Fibroblast of the conjunctiva (primary cell): ENCODE measurements at places on chromosomes 11 and 22.

- no peak for DNase-seq
These were observed 2.4 kb upstream of the TTC36 start for GRCh38 chr11:118524757-118525470.

DNA sequence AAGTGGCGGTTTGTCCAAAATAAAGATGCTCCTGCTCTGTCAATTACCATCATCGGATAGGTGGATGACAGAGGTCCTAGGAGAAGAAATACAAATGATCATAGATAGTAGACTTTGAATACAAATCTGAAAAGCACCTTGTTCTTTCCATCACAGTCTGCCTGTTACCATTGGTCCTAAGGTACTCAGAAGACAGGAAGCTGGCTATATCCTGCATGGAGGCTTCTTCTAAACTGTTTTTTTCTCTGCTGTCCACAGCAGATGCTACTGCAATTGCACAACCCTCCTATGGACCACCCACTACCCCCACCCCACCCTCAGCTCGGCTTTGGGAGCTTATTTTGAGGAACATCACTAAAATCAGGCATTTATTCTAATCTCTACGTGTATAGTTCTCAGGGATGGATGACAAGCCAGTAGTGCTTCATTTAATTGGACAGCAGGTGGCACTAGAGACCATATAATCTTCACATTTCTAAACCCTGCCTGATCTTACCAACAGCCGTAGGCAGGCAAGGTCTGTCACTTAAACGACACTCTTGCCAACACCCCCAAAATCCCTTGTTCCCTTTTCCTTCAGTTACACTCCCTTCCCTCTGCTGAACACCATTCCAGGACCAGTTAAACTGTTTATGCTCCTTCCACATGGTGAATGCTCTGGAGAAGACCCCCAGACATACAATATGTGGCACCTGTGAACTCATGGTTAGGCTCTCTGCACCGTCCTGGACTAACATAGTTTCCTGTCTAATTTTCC lies 6.6 kb upstream of the PTS start:
- DNase-seq, result peak; percentile 77

DNA sequence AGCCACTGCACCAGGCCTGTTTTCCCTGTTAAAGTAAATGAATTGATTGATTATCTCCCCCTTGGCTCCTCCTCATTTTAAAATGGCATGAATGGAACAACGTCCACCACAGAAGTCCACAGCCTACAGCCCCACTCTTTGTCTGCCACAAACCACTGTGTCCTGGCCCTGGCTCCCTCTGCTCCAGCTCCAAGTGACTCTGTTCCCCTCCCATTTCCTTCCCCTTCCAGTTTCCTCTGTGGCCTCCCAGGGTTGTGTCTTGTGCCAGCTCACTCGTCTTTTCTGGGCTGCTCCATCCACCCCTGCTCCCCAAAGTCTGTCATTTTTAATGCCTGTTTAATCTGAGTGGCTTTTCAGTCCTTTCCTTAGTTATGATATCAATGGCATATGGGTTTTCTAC lies 52.4 kb upstream of the CD5 start:
- no peak for DNase-seq

- DNase-seq, result no peak
These were observed 168.9 kb upstream of the CHORDC1 start for GRCh38 chr11:90391756-90392155.

DNA sequence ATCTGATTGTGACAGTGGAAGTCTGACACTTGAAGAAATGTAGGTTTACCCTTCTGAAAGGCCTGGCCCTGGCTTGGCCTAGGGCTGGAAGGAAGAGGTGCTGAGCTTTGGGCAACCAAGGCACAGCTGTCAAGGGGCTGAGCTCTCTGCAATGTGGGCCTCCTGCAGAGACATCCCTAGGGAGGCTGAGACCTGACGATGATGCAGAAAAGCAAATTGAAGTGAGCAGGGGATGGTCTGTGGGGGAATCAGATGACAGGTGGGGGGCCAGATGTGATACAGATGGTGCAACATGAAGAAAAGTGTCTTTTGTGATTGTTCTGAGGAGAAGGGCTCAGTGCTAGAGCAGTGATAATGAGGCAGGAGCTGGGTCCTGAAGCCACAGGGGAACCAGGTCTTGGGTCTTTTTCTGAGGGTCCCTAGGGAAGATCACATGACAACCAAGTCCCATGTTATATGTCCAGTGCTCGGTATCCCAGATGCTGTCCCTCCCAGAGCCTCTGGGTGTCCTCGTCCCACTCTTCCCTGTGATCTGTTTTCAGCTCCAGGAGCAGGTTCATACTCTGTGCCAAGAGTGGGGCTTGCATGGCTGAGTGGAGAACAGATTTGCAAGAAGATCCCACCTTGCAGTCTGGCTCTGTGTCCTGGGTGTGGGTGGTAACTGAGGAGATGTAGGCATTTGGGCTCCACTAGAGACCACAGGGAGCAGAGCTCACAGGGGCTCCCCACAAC lies 79.9 kb upstream of the VPREB1 start:
- DNase-seq, result no peak

GRCh38 chr11:108926171-108926840 lies 261.4 kb downstream of the DDX10 start:
- no peak for DNase-seq

DNA sequence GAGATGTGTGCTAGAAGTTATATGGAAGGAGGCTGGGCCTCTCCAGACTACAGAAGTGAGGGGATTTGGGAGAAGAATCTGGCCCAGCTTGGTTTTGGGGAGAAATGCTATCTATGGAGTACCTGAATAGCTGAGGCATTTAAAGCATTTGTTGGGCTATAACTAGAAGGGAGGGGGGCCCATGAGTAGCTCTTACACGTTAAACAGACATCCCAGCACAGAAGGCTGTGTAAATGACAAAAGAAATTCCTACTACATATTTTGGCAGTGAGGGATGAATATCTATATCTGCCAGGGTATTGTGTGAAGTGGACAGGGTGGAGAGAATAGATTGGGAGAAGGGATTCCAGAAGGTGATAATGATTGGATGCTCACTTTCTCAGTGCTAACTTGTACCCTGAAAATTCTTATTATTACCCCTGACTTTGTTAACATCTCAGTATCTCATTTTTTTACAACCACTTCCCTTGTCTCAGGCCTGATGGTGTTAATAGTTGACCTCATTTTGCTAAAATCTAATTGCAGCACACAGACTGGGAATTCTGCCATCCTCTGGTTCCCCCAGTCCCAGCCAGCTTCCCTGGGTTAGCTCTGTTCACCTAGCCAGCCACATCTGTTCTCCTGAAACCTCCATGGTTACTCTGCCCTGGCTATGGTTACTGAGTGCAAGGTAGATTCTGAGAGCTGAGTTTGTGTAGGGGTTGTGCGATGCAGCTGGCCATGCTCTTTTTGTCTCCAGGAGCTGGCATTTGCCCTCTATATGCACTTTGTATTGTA lies 28.8 kb upstream of the RRM1 start:
- no peak for DNase-seq

DNA sequence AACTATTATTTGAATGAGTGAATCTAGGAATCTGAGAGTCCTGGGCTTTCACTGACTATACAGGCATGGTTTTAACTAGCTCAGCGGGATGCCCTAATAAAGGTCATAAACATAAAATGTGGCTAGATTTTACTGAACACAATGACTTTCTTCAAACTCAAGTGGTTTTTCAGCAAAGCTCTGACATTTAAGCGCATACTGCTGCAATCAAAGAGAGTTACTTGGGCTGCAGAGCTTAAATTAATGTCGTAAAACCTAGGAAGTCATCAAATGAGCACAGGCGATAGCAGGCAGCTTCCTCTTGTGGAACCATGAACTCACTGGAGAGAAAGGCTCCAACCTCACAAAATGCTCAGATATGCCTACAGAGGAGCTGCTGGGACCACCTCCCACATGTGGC lies 6.7 kb downstream of the CSNK2A3 start:
- no peak for DNase-seq

- no peak for DNase-seq
These were observed 24.4 kb downstream of the METTL15 start for GRCh38 chr11:28132548-28132947.

DNA sequence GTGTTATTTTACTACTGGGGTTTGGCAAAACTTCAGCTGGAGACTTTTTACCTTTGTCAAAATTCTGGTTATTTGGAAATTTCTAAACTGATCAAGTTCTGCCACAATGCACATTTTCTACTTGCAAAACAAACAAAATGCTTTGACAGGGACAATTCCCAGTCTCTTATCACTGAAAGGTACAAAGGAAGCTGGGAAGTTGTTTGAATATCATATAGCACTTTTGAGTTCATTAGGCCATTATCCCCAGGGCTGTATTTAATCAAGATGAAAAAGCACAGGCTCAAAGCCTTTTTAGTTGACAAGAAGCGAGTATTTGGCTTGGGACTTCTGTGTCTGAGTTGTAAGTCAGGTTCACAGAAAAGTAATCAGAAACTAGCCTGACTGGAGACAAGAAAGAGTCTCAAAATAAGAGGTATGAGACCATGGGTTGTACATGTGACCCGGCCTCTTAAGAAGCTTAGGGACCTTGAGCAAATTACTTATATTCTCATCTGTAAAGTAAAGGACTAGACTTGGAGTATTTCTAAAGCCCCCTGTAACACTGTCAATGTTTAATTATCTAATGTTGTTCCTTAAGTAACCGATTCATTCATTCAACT lies 2.9 kb upstream of the HORMAD2 start:
- no peak for DNase-seq

DNA sequence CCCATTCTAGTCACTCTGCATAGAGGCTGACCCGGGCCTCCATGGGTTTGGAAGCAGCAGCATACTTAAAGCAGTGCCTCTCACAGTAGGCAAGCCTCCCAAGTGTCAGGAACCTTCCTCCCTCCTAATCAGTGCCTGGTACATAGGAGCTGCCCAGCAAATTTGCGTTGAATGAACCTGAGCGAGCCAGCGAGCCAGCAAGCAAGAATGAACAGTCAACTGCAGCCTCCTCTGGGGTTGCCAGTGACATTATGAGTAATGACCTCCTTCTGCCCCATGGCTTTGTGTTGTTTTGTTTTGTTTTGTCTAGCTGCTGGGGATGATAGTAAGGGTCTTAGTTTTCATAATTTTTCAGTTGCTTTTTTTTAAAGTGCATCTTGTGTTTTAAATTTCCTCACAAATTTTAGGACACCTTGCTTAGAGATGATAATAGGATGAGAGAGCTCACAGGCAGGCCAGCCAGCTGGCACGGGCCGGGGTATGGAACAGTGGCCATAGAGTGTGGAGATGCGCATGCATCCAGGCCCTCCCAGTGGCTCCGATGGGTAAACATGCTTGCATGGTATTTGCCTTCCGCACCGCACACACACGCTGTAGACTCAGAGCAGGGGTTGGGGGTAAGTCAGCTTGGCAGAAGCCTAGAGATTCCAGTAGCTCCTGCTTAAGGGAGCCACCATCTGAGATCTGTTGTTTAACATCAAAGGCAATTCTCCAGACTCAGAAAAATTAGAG lies 36.1 kb downstream of the TTC12 start:
- no peak for DNase-seq

- no peak for DNase-seq
These were observed 18.8 kb upstream of the SUN2 start for GRCh38 chr22:38774496-38775166.

GRCh38 chr11:1935156-1936071 lies 11.7 kb upstream of the MRPL23 start:
- no peak for DNase-seq

DNA sequence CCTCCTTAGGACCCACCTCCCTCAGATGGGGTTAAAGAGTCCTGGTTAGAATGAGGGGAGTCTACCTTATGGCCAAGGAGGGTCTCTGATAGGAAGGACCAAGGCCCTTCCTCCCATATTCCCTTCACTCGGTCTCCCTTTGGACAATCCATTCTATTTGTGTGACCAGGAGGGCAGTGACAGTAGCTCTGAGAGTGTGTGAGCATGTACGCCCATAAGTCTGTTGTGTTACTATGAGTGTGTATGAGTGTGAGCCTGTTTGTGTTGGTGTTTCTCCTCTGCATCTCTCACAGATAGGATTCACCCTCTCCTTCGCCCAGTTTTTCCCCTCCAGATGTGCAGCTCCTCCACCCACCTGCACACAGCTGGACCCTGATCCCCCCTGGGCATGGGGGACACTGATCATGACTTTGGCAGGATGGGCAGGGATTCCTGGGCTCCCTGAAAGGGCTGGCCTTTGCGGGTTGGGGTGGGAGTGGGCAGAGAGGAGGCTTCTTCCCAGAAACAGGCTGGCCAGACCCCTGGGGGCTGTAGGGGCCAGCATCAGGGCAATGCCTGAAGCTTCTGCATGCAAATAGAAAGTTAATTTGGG lies 14.5 kb downstream of the PHLDB1 start:
- DNase-seq, result no peak

- peak; percentile 5 for DNase-seq
These were observed 4.7 kb downstream of the DDIAS start for GRCh38 chr11:82906236-82906635.

DNA sequence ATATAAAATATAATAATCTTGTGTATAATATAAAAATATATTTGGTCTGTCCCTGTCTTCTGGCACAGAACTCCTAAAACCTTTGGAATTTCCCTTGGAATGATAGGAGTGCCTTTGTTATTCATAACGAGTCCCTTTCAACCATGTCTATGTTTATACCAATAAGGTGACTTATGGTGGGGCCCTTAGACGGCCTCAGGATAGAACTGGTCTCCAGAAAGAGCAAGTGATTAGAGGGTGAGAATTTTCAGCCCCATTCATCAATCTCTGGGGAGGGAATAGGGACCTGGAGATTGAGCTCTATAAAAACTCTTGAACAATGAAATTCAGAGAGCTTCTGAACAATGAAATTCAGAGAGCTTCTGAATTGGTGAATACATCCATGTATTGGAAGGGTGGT lies 18.4 kb upstream of the PICALM start:
- no peak for DNase-seq

- no peak for DNase-seq
These were observed 2.8 kb upstream of the TRIM3 start for GRCh38 chr11:6476571-6476970.

DNA sequence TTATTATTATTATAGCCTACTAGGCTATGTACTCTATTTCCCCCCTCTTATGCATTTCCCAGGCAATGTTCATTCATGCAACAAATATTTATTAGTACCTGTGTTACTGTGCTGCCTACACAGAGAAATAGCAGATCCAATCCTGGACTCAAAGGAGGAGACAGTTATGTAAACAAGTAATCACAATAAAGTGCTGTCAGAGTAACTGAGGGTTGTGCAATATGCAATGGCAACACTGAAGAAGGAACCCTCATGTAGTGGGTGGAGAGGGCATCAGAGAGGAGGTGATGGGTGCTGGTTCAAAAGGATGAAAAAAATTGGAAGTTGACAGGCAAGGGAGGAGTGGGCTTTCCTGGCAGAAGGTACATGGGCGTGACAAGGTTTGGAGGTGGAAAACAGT lies 886 bp upstream of the P4HA3 start:
- no peak for DNase-seq

GRCh38 chr11:61650781-61651571 lies 29.2 kb upstream of the DAGLA start:
- no peak for DNase-seq

- DNase-seq, result no peak
These were observed 11.8 kb upstream of the E2F8 start for GRCh38 chr11:19252394-19253152.
